Head of caudate nucleus (tissue), 42 donors: ENCODE measurements at places on chromosomes 6 and 20.

DNA sequence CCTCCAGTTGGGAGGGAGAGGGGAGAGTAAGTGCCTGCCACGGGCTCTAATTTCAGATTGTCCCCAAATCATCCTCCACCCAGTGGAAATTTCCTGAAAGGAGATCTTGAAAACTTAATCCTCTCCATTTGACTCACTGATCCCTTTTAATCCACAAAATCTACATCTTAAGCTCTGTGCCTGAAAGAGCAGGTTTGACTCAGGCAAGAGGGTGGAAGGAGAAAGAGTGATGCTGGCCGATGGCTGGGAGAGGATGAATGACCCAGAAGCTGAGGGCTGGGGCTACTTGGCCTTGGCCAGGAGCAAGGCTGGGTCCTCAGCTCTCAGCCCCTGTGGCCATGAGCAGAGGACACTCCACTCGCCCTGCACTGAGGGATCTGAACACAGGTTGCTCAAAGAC lies 8.1 kb downstream of the BPIFA2 start:
- no peak for DNase-seq

GRCh38 chr6:31405996-31406395 lies 2.6 kb downstream of the MICA start:
- DNase-seq: no peak

DNA sequence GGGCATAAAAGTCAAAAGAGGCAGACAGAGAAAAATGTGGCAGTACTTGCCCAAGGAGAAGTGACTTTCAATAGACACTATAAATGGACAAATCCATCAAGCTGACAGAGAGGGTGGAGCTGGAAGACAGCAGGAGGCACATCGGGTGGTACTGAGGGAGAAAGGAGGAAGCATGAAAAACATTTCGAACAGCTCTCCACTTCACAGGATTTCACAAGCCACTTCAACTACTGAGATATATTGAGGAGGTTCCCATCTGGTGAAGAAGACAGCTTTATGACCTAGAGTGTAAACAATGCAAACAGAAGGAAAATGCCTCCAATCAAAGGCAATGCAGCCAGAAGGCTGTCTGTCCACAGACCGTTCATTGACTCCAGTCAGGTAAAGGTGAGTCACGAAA lies 259.4 kb upstream of the ECI2 start:
- no peak for DNase-seq

- no peak for DNase-seq
Measured at GRCh38 chr6:99810942-99811620, 182.9 kb downstream of the MCHR2 start.

- DNase-seq: no peak
Measured at GRCh38 chr20:19435316-19435715, 222.9 kb downstream of the SLC24A3 start.

DNA sequence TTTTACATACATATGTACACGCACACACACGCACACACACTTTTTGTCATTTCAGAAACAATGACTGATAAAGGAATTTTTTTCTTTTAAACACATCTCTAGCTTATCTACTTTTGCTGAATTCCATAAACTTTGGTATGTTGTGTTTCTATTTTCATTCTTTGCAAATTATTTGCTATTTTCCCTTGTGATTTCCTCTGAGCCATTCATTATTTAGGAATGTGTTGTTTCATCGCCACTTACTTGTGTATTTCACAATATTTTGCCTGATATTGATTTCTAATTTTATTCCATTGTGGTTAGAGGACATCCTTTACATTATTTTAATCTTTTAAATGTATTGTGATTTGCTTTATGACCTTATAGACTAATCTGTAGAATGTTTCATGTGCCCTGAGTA lies 23.6 kb upstream of the OR2J2 start:
- DNase-seq: no peak

DNA sequence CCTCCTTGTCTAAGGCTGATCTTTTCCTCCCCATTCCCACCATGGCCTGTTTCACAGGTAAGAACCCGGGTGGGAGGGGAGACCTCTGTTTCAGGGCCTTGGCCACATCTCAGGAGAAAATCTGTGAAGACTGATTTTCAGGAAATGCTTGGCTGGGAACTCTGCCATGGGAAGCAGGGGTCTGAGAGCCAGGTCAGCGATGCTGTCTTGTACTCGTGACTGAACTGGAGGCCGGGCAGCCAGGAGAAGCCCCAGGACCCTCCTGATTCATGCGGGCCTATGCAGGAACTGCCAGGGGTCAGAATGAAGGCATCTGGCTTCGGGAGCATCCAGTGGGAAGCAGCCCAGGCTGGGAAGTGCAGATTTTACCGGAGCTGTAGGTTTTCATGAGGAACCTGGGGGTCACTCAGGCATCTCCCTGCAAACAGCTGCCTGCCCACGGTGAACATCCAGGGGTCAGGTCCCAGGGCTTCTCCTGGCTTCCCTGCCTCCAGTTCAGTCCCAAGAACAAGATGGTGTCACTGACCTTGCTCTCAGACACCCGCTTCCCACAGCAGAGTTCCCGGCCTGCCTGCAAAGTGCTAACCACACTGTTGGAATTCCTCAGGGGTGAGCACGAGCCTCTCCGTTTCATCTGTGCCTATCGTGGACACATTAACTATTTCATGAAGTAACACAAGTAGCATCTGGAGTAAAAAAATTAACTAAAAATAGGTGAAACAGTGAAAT lies 90.2 kb upstream of the SULF2 start:
- no peak for DNase-seq

DNA sequence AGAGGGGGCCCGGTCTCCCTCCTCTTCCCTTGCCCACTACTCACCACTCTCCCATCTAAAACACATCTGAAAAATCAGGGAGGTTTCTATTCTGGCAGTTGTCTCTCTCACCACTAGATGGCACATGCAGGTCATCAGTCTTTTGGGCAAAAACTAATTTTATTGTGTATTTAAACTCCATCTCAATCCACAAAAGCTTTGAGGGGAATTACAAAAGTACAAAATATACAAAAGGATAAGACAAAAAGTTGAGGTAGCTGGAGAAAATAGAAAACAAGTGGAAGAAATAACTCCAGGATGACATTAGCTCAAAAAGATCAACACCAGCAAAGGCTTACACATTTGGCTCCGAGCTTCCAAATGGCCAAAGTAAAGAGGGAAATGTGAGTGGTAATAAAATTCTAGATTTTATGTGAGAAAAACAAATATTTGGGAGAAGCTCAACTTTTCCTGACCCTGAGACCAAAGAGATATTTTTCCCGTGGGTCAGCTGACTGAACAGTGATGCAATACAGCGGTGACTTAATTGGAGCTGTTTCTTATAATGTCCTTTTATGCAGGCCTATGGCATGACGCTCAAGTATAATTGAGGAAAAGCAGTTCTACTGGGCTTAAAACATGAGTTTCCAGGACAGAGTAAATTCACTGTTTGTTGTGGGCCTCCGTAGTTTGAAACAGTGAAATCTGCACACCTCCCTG lies 79.8 kb upstream of the CHD6 start:
- no peak for DNase-seq

DNA sequence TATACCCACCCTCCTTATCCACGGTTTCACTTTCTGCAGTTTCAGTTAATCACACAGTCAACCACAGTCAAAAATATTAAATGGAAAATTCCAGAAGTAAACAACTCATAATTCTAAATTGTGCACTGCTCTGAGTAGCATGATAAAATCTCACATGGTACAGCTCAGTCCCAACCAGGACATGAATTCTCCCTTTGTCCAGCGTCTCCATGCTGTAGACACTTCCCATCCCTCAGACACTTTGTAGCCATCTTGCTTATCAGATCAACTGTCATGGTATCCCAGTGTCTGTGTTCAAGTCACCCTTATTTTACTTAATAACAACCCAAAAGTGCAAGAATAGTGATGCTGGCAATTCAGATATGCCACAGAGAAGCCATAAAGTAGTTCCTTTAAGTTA lies 94.7 kb downstream of the PDE10A start:
- DNase-seq: no peak

GRCh38 chr20:39268981-39269461 lies 306.9 kb downstream of the DHX35 start:
- DNase-seq: peak; percentile 59

GRCh38 chr6:170162775-170163404 lies 128.0 kb downstream of the DLL1 start:
- DNase-seq: no peak

- no peak for DNase-seq
Measured at GRCh38 chr20:10498200-10498599, 63.1 kb downstream of the SLX4IP start.

DNA sequence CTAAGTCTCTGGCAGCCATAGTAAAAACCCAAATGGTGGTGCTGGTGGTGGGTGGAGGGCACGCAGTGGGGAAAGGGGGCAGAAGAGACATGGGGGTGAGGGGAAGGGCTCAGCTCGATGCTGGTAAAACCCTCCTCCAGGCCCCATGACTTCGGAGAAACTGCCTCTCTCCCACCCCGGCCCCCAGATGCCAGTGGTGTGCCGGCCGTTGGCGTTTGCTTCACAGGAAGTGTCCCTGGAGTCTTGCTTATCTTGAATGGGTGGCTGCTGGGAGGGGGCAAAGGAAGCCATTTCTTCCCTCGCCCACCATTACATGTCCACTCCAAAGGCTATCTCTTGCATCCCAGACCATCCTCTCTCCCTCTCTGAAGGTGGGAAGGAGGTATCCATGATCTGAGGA lies 25.4 kb downstream of the VEGFA start:
- no peak for DNase-seq

DNA sequence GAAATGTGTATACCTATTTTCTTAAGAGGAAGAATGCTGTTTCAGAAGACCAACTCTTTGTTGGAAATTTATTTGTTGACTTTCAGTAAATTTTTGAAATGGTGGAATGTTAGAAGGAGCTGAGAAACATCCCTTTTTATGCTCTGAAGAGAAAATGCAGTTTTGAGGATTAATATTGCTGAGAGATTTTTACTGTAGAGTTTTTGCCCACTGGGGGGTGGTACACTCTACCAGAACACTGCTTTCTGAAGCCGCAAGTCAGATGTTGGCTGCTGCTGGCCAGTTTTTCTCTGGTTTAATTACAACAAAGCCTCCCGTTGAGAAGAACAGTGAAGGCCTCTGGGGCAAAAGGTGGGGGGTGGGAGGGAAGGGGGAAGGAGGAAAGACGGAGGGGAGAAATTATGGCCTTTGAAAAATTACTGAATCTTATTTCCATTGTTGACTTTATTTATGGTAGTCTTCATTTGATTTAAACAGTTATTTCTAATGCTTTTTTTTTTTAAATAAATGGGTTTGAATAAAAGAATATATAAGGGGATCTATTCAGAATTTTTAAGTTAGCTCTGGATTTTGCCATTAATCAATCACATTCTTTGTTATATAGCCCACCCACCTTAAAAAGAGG lies 3.0 kb downstream of the FLRT3 start:
- DNase-seq: peak; percentile 75

GRCh38 chr6:90274451-90275030 lies 22.1 kb downstream of the BACH2 start:
- DNase-seq: peak; percentile 27

DNA sequence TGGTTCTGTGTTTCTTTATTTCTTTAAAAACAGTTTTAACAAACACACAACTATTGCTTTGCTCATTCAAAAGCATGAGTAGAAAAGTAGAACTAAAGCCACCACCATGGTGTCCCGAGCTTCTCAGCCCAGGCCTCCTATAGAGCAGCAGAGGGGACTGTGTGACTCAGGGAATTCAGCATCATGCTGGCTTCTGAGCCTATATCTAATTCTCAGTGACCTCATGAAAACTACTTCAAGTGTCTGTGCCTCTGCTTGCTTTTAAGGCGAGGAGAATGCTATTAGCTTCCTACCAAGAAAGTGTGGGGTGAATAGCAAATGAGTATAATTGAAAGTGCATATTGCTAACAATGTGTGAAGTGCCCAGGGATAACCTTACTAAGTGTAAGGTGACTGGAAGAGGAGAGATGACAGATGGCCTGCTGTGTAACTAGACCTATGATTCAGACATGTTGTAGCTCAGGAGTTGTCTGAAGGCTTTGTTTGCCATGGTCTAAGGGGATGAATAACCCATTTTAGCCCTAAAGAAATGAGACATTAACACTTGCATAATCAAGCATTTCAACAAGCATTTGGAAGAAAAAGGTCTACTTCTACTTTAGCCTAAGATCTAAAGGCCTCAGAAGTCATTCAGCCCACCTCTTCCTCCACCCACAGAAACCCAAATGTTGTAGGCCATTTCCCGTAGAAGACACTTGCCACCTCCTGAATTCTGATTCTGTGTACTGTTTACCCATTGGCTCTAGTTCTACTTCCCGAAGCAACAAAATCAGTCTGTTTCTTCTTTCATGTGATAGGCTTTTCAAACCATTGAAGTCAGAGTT lies 121.5 kb upstream of the ARG1 start:
- DNase-seq: no peak

DNA sequence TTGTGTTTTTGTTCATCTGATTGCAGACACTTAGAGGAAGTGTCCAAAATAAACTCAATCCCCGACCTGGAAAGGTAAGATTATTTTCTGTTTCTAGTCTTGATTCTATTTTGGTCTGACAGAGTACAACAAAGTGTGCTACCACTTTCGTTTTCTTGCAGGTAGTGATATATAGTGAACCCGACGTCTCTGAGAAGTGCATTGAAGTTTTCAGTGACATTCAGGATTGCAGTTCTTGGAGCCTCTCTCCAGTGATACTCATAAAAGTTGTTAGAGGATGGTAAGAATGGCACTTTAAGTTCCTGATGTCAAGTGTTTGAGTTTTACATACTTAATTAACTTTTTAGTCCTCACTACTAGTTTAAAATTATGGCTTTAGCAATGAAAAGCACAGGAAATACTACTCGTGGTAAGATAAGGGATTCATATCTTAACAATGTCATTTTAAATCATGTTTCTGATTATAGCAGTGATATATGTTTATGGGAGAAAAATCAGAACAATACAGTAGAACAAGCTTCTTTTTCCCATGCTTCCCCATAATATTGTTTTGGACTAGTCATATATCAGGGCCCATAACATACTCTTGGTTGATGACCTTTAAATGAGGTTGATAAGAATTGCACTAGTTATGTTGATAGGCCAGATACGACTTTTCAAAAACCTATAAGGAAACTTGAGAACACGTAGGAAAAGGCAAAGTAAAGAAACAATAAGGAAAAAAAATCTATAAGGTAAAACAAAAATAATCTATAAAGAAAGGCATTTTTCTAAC lies 104.0 kb downstream of the RTN4IP1 start:
- no peak for DNase-seq

DNA sequence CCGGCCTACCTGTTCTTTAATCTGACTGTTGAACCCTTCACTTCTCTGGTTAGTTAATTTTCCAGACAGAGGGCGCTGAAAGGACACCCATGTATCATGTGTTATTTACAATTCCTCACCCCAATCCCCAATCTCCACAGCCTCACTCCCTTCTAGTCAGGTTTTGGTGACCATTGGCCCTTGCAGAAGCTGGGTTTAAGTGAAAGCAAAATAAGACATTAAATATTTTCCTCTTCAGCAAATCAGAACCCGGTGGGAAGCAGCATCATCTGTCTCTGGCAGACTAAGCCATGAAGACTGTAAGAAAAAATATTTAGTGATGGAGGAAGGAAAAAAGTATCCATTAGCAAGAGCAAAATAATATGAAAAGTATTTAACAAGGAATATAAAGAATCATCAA lies 9.4 kb upstream of the HLA-DQA1 start:
- DNase-seq: no peak

- no peak for DNase-seq
Measured at GRCh38 chr6:163333701-163334663, 80.5 kb upstream of the QKI start.
